Fibroblast of the aortic adventitia (primary cell): ENCODE measurements at places on chromosomes 12 and 14.

- DNase-seq, result peak; percentile 64
Observed at GRCh38 chr14:94100847-94101246, 9.7 kb upstream of the IFI27 start.

DNA sequence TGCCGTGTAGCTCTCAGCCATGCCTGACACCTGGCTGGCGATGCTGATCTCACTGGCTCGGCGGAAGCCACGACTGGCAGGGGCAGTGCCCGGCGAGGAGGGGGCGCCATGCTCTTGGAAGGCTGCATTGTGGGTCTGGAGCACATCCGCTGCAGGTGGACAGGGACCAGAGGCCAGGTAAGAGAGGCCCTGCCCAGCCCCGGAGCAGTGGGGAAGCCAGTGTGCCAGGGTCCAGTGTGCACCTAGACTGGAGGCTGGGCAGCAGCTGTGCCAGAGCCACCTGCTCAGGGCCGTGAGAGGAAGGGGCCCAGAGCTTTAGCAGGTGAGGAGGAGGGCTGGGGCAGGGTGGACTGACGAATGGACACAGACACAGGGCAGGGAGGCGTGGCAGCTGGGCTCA lies 10.1 kb downstream of the ARL6IP4 start:
- no peak for DNase-seq

- DNase-seq, result no peak
Observed at GRCh38 chr14:64245491-64245890, 48.7 kb downstream of the ESR2 start.

GRCh38 chr12:76529226-76529918 lies 30.2 kb downstream of the OSBPL8 start:
- DNase-seq, result peak; percentile 37
